Pancreas (tissue), 10 donors: ENCODE measurements at places on chromosomes 1 and 21. TPM values are rescaled to one million over a fixed set of nuclear protein-coding genes. Genes with fewer than 3 reads are reported as not detected.

GRCh38 chr21:21177353-21177986 lies 179.3 kb downstream of the NCAM2 start:
- peaks cover 3% of the 10 kb centered on the region for H3K27me3 ChIP-seq
- H3K4me1 ChIP-seq: no peaks in the 10 kb centered on the region
- H3K4me3 ChIP-seq: no peak overlapping the region

GRCh38 chr1:189149547-189150375 lies 1327.9 kb downstream of the BRINP3 start:
- no peak overlapping the region for H3K27ac ChIP-seq
- no peaks in the 10 kb centered on the region for H3K4me1 ChIP-seq
- H3K27me3 ChIP-seq: no peaks in the 10 kb centered on the region
- H3K36me3 ChIP-seq: no peaks in the 10 kb centered on the region

DNA sequence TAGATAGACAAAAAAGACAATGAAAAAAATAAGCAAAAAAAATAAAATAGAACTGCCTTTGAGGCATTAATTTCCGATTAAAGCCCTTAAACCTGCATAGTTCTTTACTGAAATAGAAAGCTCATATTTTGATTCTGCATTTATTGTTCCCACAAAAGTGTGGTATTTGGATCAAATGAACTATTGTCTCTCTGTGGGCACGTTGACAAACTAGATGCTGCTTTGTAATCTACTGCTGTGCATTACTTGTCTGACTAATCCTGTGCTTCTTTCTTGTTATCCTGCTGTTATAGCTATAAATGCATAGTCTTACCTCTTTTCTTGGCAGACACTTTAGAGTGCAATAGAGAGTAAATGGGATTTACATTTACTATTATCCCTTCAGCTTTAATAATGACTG lies 31.4 kb upstream of the SLC35D1 start:
- no peaks in the 10 kb centered on the region for H3K27me3 ChIP-seq
- no peaks in the 10 kb centered on the region for H3K36me3 ChIP-seq
- no peak overlapping the region for H3K27ac ChIP-seq

Gene BRINP3
- total RNA-seq: not detected

GRCh38 chr1:70327306-70328076 lies 27.0 kb downstream of the ANKRD13C start:
- no peak for DNase-seq
- no peaks in the 10 kb centered on the region for H3K27me3 ChIP-seq

DNA sequence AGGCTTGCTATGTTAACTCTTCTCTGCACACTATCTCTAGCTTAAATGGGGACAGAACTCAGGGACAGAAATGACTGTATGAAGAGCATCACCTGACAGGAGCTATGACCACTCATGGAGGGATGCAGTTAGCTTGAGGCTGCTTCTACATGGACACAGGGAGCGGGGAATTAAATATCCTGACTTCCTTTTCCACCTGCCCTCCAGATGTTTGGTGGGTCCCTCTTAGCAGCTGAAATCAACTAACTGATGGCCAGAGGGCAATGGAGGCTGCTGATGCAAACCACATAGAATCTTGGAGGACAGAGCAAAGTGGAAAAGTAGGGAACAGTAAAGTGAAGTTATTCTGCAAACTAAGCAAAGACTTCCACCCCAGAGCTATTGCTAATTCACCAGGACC lies 214.1 kb downstream of the USH2A start:
- H3K27me3 ChIP-seq: no peaks in the 10 kb centered on the region
- H3K4me3 ChIP-seq: no peak overlapping the region
- no peaks in the 10 kb centered on the region for H3K4me1 ChIP-seq
- DNase-seq: no peak
- no peaks in the 10 kb centered on the region for H3K36me3 ChIP-seq

DNA sequence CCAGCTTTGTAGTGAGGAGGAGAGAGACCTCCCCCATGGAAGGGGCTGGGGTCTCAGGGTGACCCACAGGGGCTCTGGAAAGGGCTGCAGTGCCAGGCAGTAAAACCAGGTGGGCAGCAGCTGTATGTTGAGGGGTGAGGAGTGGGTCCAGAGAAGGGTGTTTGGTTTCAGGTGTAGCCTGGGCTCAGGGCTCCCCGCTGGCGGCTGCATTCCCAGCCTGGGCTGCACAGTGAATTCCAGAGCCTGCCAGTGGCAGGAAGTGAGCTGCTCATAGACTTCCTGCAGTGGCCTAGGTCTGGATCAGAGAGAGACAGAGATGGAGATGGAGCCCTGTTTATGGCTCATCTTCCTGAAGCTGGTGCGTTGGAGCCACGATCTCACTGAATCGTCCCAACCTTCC lies 356.4 kb downstream of the PTPRU start:
- H3K27ac ChIP-seq: no peak overlapping the region
- no peaks in the 10 kb centered on the region for H3K36me3 ChIP-seq
- no peak for DNase-seq
- H3K4me1 ChIP-seq: no peaks in the 10 kb centered on the region
- no peaks in the 10 kb centered on the region for H3K27me3 ChIP-seq

DNA sequence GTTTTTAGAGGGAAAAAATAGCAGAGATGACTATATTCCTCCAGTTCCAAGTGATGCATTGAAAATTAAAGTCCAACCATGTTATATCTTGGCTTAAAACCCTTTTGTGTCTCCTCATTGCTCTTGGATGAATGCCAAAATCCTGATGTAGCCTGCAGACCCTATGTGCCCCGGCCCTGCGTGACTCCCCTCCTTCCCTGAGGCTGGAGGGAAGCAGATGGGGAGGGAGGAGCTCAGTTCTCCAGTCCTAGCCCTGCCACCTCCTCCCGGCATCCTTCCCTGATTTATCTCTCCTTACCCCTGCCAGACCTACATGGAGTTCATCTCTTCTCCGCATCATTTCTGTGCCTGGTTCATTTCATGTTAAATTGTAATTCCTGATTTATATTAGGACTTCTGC lies 397.4 kb downstream of the PTPRU start:
- H3K4me1 ChIP-seq: no peaks in the 10 kb centered on the region
- DNase-seq: no peak
- H3K4me3 ChIP-seq: no peak overlapping the region
- no peak overlapping the region for H3K27ac ChIP-seq
- H3K36me3 ChIP-seq: no peaks in the 10 kb centered on the region

GRCh38 chr1:211589782-211590721 lies 11.1 kb upstream of the SLC30A1 start:
- no peak overlapping the region for H3K4me3 ChIP-seq
- H3K36me3 ChIP-seq: no peaks in the 10 kb centered on the region
- H3K4me1 ChIP-seq: no peaks in the 10 kb centered on the region
- DNase-seq: no peak
- no peaks in the 10 kb centered on the region for H3K27me3 ChIP-seq
- no peak overlapping the region for H3K27ac ChIP-seq

Gene RGS1
- 0.55 TPM for total RNA-seq

DNA sequence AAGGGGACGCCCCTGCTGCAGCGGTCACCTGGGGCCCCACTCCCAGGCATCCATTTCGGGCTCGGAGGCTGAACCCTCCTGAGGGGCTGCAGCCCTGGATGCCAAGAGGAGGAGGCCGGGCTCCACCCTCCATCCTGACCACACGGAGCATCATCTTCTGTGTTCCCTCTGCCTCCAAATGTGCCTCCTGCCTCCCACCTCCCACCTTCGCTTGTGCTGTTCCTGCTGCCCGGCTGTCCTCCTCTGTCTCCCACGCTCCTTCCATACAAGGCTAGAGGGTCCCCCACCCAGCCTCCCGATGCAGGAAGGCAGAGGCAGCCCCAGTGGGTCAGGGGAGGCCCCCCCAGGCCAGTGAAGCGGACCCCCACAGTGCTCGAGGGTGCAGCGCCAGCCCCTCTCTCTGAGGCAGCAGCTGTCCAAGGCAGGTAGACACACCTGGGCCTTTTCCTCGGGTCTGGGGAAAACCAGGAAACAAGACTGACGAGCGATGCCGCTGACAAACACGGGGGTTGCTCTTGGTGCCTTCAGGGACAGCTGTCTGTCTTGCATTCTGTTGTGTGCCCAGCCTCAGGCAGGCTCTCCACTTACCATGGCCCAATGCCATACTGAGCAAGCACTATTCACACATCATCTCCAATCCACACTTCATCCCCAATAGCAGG lies 16.8 kb upstream of the PLEKHG5 start:
- H3K36me3 ChIP-seq: no peaks in the 10 kb centered on the region
- H3K4me3 ChIP-seq: no peak overlapping the region

- no peak for DNase-seq
- peaks cover 29% of the 10 kb centered on the region for H3K4me1 ChIP-seq
- H3K27ac ChIP-seq: peak overlapping the region; percentile 35
- H3K36me3 ChIP-seq: no peaks in the 10 kb centered on the region
These were observed 42.7 kb downstream of the ITSN1 start for GRCh38 chr21:33684923-33685560.

GRCh38 chr21:42793774-42794173 lies 85.6 kb downstream of the WDR4 start:
- H3K36me3 ChIP-seq: no peaks in the 10 kb centered on the region
- no peak overlapping the region for H3K4me3 ChIP-seq
- no peaks in the 10 kb centered on the region for H3K27me3 ChIP-seq
- no peak overlapping the region for H3K27ac ChIP-seq

DNA sequence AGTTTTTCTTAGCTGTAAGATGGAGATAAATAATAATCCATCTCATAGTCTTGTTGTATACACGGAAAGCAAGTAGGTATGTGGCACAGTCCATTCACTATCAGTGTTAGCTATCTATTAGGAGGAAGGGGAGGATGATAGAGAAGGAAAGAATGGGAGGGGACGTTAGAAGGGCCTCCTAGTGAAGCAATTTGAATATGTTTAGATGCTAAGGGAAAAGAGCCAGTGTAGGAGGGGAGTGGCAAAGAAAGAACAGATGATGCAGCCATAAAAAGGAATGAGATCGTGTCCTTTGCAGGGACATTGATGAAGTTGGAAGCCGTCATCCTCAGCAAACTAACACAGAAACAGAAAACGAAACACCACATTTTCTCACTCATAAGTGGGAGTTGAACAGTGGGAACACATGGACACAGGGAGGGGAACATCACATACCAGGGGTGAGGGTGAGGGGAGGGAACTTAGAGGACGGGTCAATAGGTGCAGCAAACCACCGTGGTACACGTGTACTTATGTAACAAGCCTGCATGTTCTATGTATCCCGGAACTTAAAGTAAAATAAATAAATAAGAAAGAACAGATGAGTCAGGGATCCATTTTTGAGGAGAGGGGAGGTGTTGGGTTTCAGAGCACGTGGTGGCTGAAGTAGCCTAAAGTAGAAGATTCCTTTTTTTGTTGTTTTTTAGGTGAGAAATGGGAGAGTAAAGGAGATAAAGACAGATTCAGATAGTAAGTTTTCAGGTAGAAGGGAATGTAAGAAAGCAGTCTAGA lies 124.1 kb downstream of the POU2F1 start:
- H3K27me3 ChIP-seq: no peaks in the 10 kb centered on the region
- no peak overlapping the region for H3K4me3 ChIP-seq
- H3K36me3 ChIP-seq: no peaks in the 10 kb centered on the region
- no peaks in the 10 kb centered on the region for H3K4me1 ChIP-seq
- no peak for DNase-seq
- H3K27ac ChIP-seq: no peak overlapping the region

DNA sequence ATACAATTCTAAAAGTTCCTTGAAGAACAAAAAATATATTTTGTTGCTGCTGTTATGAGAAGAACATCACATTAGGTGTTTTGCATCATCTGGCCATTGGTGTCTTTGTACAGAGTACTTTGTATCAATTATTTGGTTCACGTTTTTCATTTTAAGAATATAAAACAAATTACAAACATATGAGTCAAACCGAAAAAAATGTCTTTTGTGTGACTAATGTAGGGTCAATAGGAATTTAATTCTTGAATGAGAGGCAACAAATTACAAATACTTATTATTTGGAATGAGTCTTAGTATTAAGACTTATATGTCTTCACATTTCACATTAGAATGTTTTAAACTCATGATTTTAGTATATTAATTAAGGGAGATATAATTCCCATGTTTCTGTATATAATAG lies 54.8 kb downstream of the NR5A2 start:
- H3K27ac ChIP-seq: no peak overlapping the region
- no peak for DNase-seq
- no peak overlapping the region for H3K4me3 ChIP-seq

DNA sequence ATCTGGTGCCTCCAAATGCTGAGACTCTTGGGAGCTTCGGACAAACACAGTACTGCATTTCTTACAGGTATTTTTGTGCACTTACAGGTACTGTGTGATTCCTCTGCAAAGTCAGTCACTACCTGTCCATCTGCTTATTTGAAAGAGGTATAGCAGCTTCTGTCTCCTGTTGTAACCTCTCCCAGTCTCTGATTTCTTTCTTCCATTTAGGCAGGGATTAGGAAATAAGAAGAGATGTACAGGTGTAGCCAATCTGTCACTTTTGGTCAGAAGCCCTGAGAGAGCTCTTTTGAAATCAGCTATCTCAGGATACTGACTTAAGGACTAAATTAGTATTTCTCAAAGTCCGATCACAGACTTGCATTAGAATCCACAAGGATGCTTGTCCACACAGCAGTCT lies 54.0 kb downstream of the AKT3 start:
- H3K4me3 ChIP-seq: no peak overlapping the region
- no peaks in the 10 kb centered on the region for H3K27me3 ChIP-seq
- no peaks in the 10 kb centered on the region for H3K4me1 ChIP-seq
- H3K36me3 ChIP-seq: no peaks in the 10 kb centered on the region
- H3K27ac ChIP-seq: no peak overlapping the region

Gene NCDN
- total RNA-seq: 4.4 TPM
